ENCODE measurements at places on chromosomes 16 and 17.
A peak's percentile ranks its signal among the peaks of the same experiment; 100 is the strongest.

DNA sequence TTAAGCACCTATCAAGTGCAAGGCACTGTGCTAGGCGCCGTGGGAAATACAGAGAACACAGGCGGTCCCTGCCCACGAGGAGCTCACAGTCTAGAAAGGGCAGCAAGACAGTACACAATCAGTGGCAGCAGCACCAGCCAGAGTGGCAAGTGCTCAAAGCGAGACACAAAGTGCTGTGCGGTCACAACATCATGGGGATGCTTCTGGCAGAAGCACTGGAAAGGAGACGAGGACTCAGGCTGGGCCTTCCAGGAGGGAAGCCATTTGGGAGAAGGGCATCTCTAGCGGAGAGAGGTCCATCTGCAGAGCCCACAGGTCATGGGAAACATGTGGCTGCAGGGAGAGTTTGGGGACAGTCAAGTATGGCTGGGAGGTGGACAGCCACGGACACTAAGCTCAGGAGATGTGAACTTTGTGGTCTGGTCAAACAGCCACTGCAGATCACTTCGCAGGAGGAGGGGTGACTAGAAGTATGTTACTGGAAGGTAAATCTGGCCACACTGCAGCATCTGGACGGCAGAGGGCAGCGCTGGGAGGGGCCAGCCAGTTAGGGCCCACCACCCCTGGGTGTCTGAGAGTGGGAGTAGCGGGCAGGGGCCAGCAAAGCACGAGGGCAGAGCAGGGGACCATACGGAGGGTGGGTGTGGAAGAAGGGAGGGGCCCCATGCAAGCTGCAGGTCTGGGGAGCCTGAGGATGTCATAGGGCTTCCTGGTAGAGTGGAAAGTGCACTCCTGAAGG is 71.1 kb downstream of the N4BP1 start:
- no peak for DNase-seq

DNA sequence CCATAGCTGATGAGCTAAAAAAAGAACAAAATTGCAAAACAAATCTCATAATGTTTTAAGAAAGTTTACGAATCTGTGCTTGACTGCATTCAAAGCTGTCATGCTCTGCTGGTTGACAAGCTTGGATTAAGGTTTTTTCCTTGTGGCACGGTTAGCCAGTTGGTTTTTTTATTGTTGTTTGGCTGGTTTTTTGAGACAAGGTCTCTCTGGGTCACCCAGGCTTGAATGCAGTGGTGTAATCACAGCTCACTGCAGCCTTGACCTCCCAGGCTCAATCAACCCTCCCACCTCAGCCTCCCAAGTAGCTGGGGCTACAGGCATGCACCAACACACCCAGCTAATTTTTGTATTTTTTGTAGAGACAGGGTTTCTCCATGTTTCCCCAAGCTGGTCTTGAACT is 45.7 kb downstream of the PHKB start:
- DNase-seq = no peak

DNA sequence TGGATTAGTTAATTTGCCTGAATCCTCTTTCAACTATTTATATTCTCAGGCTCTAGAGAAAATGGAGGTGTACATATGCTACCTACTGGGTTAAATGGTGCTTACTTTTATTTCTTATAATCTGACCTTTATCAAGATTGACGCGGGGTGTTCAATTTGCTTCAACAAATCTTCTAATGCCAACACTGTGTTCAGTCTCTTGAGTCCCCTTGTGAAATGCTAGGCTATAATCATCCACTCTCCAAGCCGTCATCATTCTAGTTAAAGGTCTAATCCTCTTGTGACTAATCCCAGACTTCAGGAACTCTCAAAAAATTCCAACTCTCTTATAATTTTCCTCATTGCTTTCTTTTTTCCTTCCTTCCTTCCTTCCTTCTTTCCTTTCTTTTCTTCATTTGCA is 1396.2 kb downstream of the CDH8 start:
- DNase-seq = no peak

DNA sequence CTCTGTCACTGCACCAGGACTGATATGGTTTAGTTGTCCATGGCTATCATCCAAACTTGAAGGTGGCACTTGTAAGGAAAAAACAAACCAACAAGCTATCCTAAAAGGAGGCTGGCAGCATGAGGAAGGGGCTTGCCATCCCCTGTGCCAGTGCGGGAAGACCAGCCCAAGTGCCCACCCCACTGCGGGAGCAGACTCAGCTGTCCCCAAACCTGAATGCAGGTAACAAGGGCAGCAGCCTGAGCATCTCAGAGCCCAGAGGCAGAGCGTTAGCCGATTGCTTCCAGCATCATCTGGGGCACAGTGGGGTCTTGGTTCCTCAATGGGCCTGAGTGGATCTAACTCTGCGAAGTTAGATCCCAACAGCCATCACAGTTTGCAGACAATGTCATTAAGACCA is 29.2 kb upstream of the C16orf78 start:
- no peak for DNase-seq

DNA sequence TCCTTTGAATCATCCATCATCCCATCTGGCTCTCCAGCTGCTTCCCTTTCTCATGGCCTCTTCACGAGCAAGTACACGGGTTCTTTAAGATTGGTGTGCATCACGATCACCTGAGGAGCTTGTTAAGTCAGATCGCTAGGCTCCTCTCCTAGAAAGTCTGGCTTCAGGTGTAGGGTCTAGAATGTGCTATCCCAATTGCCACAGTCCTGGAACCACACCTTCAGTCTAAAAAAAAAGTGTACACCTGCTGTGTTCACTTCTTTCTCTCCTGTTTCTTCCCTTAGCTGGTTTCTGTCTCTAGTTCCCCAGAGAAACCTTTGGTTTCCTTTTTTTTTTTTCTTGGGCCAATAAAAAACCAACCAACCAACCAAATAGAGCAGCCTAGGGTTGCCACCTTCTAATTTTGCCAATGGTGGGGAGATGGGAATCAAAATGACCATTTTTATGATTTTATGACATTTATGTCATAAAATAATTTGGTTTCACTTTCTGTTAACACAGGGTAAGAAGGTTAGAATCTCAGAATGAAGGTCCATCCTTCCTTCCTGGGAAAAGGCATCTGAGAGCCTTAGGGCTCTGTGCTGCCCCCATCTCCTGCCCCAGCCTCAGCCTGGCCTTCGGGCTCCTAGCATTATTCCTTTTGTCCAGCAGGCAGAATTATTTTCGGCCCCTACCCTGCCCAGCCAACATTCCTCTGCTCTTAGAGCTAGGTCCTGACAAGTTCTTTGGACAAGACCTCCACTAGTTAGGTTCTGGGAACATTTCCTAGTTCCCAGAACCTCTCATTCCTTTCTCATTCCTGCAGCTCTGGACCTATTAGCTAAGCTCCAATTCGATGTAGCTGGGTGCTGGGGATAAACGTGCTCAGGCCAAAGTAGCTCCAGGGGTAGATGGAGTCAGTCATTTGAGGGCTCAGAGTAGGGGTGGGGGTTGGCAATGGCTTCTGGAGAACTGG is 1.9 kb upstream of the GGT6 start:
- DNase-seq = no peak

DNA sequence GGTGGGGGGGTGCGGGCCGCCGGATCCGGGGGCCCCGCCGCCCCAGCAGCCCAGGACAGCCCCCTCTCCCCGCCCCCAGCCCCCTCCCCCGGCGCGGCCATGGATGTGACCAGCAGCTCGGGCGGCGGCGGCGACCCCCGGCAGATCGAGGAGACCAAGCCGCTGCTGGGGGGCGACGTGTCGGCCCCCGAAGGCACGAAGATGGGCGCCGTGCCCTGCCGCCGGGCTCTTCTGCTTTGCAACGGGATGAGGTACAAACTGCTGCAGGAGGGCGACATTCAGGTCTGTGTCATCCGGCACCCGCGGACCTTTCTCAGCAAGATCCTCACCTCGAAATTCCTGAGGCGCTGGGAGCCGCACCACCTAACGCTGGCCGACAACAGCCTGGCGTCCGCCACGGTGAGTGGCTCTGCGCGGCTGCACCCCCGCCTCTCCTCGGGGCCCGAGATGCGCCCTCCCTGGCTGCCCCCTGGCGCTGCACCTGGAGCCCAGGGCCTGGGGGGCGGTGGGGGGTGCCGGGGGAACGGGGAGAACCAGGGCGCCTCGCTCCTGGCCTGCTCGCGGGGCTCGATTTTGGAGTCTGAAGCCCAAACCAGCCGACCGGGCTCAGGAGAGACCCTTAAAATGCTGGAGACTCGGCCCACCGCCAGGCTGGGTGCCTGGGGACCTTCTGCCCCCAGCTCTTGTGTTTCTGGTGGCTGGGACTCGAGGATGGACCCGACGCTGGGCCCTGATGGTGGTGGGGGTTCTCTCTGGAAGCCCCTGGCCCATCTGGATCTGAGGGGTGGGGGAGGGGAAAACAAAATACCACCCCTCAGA is 744 bp downstream of the CMIP start:
- DNase-seq = peak; percentile 72

- no peak for DNase-seq
Measured at GRCh38 chr17:80846932-80847331, 144.7 kb upstream of the CHMP6 start.

DNA sequence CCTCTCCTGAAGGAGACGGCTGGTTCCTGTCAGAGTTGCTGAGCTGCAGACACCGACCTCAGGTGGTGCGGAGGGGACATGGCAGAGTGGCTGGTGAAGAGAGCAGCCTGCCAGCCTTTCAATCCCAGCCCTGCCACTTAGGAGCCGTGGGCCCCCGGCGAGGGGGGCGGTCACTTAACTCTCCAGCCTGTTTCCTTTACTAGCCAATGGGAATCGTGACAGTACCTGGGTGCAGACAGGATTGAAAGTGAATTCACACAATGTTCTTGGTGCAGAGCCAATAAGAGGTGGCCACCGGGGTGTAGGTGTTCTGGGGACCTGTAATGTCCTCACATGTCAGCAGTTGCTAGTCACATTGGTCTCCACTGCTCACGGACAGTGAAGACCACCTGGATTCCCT is 13.5 kb downstream of the ACE start:
- DNase-seq = no peak

DNA sequence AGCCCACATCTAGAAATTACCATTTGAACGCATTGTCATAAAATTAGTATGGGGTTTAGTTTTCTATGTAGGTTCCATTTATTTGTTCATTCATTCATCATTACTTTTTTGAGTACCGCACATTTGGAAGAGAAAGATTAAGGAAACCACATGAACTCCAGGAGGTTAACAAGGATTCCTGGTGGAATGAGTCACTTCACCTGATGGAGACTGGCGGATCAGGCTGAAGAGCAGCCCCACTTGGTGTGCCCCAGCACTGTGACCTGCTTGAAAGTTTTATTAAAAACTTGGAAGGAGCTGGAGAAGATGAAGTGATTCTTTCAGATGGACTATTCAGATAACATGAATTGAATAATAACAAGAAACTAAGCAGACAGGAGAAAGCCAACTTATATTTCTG is 293.6 kb upstream of the CDH11 start:
- DNase-seq = no peak

GRCh38 chr17:27558341-27558740 is 72.6 kb upstream of the LGALS9 start:
- DNase-seq = no peak

GRCh38 chr16:74743045-74743667 is 31.5 kb downstream of the FA2H start:
- DNase-seq = no peak

DNA sequence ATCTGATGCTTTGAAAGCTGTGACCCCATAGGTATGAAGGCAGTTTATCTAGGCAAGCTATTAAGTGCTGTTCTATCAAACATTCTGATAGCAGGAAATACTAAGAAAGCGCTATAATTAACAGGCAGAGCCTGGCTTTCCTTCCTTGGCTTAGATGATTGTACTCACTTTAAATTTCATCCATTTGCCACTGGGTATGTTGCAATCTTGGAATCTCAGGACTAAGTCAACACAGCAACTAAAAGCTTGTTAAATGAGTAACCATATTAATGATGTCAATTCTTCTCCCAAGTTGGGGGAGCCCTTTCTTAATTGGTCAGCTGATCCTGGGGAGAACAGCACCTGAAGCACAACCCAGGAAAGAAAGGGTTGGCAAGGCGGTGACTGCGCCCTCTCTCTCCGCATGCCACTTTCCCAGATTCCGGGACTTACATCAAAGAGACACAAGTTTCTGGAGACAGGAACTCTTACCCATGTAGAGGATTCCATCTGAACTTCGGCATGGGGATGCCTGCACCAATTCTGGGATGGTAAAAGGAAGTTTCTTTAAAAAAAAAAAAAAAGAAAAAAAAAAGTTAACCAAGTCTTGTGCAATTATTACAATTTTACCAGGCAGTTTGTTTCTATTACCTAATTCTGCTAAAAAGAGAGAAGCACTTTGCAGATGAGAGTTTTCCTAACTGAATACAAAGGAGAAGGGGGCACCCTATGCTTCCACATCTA is 54.4 kb upstream of the ICAM2 start:
- no peak for DNase-seq

DNA sequence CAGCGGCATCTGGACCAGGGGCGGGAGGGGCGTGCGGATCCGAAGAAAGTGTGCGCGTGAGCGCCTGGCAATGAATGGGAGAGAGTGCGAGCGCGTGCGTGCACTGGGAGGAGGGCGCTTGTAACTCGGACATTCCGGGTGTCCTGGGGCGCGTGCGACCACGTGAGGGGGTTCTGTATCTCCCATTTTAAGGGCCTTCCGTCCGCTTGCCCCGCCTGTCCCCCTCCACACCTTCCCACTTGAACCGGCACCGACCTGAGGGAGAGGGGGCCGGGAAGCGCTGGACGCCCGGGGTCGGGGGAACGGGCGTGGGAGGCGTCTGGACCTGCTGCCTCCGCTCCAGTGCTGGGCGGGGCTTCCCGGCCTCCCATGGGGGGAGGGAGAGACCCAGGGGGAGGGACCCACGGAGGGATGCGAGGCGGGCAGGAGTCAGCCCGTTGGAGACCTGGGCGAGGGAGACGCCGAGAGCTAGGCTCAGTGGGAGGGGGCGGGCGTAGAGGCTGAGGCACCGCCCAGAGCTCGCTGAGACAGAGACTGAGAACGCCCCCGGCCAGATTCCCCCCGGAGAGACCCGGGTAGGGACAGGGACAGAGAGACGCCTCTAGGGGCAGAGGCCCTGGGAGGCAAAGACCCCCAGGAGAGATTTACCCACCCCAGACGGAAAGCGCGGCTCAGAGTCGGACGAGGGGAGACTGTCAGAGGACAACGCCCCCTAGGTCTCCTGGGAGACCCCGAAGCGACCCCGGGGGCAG is at the start of gene KREMEN2:
KREMEN2 (plus strand) TSS at position 553 of the 752 bp plus-strand sequence. CDS start 246 bp downstream, outside the sequence.
- no peak for DNase-seq

DNA sequence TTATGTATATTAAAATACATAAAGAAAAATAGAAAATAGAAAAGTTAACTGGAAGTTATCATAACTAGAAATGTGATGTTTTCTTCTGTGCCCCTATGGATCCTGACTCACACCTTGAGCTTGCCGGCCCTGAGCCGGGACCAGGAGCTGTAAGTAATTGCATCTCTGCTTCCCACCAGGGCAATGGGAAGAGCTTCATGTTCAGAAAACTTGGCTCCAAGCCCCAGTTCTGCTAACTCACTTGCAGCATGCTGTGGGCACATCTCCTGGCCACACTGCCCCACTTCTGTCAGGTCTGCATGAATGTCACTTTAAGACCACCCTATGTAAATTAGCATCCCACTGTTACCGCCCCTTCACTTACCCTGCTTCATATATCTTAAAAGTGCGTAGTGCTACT is 37.2 kb downstream of the GNAO1 start:
- DNase-seq = no peak

- DNase-seq = no peak
Measured at GRCh38 chr17:7382901-7383300, 2.0 kb downstream of the TNK1 start.

All from heart left ventricle (tissue), 16 donors.